ENCODE measurements at places on chromosomes 6 and 20.

- DNase-seq = no peak
These were observed 5.2 kb upstream of the FASTKD5 start for GRCh38 chr20:3164763-3165410.

DNA sequence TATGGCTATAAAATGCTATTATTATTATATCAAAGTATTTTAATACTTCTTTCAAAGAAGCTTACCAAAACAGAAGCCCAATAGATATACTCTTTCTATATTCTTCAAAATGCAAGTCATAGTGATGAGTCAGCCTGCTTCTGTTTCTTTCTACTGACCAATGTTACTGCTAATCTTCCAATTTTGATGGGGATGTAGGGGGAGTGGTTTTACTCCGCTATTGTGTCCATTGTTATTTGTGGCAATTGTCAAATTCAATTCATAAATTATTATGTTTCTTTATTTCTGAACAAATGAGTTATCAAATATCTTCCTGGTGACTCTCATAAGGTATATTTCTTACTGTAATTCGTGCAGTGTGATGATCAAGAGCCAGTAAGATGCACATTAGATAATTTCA, 221.5 kb upstream of the DEFB112 start:
- DNase-seq = no peak

DNA sequence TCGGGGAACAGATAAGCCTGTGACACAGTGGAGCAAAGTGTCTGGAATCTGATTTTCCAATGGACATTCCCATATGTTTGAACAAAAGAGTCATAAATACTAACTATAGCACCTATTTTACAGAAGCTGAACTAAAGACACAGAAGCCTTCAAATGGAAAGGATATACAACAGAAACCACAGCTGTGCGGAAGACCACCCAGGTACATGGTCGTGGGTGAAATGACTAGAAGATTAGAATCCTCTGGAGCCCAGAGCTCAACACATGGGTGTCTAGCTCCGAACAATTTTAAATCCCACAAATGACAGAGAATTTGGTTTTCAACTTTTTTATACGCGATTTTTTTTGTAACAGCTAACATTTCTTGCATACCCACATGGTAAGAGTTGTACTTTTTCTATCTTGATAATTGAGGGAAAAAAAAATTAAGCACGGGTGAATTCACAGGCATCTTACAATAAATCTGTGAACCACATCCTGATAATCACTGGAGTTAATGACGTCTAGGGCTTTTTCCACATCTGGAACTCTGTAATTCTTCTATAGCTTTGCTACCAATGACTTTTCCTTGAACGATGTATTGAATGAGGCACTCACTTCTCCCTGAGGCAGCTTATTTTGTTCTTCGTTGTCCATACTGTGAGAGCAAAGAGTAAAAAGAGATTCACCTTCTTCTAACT, 271.1 kb upstream of the AGPAT4 start:
- DNase-seq = no peak

DNA sequence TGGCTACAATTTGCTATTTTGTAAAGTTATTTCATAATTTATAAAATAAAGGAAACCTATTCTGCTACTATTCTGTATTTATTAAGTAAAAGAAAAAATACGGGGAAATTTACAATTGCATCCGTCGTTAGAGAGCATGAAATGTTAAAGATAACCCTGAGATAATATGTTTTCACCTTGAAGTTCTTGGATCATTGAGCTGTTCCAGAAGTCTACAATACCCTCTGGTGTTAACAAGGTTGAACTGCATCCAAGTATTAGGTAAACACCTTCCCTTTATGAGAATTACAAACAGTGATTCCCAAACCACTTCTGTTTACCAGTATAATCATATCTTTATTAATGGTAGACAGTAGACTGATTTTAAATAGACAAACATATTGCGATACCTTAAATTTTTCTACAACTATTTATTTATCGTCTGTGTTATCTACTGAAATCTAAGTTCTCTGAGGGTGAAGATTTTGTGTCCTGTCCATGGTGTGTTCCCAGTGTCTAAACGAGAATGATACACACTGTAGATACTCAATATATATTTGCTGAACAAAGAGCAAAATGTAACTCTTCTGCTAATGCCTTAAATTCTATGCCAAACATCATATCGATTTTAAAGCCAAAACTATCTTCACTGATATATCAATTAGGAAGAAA, 28.2 kb downstream of the TBC1D32 start:
- DNase-seq = no peak

- DNase-seq = no peak
These were observed 55.5 kb upstream of the EEF1E1 start for GRCh38 chr6:8157839-8158238.

DNA sequence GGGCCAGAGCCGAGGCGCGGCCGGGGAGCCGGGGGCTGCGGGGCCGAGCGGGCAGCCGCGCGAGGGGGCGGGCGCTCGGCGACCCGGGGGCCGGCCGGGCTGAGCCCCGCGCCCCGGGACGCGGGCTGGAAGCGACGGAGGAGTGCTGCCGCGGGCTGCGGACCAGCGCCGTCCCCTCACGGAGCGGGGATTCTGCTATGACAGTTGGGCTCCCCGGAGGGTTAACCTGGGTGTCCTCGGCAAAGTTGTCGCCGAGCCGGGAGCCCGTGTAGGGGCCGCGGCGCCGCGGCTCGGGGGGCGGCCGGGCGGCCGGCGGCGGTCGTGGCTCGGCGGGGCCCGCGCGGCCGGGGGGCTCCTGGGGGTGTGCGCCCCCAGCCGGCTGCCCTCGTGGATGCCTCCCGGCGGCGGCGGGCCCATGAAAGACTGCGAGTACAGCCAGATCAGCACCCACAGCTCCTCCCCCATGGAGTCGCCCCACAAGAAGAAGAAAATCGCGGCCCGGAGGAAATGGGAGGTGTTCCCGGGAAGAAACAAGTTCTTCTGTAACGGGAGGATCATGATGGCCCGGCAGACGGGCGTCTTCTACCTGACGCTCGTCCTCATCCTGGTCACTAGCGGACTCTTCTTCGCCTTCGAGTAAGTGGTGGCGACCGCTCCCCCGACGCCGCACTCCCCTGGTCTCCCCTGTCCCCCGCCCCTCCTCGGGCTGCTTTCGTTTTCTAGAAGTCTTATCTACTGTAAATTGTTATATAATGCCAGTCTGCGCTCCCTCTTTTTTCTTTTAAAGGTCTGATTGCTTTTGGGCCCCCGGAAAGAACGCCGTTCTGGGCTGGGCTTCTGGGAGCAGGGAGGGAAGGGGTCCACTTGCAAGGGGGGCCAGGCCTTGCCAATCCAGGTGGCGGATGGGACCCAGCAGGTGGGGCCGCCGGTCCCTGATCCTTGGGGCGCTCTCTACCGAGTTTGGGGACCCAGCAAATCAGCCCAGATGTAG, 936 bp downstream of the ZDHHC14 start:
- DNase-seq = no peak

DNA sequence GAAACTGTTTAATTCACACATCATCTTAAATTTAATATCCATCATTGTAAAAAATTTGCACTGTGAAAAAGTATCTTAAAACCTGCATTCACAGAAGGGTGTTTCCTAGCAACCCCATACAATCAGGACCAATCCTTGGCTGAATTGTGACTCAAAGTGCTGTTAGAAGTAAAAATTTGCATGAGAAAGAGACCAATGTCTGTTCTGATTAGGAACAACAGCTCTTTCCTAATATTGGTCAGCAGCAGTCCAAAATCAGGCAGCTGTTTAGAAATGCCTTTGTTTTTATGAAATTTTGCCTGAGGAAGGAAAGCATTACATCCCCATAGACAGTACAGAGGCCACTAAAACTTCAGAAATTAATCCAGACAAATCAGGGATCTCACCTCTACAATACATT, 987.0 kb downstream of the HACE1 start:
- peak; percentile 20 for DNase-seq

- no peak for DNase-seq
These were observed 6.7 kb downstream of the SLC12A5 start for GRCh38 chr20:46035713-46036112.

- no peak for DNase-seq
These were observed 191.9 kb downstream of the CENPW start for GRCh38 chr6:126531840-126532239.

DNA sequence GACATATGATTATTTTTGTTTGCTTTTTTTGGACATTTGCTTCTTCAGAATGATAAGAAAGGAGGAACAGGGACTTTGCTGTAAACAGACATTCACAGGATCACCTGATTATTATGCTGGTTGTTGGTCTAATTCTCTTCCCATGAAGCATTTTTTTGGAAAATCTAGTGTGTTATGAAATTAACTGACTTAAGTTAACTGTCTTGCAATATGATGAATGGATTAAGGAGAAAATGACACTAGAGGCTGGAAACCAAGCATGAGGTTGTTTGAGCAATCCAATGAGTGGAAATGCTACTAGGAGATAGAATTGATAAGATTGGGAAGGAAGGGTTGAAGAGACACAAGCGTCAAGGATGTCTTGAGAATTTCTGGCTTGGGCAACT, 13.2 kb upstream of the EDN1 start:
- DNase-seq = no peak

DNA sequence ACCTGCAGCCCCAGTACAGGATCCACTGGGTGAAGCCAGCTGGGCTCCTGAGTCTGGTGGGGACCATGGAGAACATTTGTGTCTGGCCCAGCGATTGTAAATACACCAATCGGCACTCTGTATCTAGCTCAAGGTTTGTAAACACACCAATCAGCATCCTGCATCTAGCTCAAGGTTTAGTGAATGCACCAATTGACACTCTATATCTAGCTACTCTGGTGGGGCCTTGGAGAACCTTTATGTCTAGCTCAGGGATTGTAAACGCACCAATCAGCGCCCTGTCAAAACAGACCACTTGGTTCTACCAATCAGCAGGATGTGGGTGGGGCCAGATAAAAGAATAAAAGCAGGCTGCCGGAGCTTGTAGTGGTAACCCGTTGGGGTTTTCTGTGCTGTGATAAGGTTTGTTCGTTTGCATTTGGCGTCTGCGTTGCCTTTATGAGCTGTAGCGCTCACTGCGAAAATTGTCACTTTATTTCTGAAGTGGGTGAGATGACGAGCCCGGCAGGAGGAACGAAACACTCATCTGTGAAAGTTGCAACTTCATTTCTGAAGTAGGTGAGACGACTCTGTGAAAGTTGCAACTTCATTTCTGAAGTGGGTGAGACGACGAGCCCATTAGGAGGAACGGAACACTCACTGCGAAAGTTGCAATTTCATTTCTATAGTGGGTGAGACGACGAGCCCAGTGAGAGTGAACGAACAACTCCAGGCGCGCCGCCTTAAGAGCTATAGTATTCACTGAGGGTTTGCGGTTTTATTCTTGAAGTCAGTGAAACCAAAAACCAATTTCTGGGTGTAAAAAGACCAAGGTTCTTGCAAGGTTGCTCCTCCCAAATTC, 31.1 kb downstream of the SERPINB6 start:
- no peak for DNase-seq

GRCh38 chr6:12882761-12883290, 166.3 kb downstream of the PHACTR1 start:
- no peak for DNase-seq

GRCh38 chr20:23130622-23131140, 44.6 kb upstream of the CD93 start:
- DNase-seq = no peak

DNA sequence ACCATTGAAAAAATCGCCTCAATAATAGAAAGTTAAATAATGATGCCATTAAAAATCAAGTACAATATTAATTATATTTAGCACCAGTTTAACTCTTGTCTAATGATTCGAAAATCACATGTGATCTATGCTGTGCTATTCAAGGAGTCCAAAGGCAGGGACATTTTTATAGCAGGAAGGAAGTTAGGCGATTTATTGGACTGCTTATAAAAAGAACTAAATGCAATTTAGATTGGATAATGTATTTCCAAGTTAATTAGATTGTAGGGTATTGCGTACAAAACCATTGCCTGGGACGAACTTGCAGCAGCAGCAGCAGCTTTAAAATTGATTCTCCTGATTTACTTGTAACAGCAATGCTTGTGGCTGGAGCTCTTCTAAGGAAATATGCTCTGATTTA, 87.4 kb upstream of the TMEM181 start:
- no peak for DNase-seq

DNA sequence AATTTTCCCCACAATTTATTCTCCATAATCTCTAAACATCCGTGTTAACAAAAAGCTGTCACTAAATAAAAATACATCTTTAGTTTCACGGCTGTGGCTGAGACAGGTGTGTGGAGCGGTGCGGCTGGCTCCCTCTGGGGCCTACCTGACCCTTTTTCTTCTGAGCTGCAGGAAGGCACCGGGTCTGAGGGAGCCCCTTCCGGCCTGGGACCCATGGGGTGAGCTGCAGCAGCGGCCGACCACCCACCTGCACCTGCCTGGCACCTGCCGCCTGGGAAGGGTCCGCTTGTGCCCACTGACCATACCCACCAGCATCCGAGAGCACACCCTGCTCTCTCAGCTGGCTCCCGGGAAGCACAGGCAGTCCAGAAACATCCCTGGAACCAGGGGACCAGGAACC, 41.5 kb upstream of the FNDC1 start:
- DNase-seq = no peak

DNA sequence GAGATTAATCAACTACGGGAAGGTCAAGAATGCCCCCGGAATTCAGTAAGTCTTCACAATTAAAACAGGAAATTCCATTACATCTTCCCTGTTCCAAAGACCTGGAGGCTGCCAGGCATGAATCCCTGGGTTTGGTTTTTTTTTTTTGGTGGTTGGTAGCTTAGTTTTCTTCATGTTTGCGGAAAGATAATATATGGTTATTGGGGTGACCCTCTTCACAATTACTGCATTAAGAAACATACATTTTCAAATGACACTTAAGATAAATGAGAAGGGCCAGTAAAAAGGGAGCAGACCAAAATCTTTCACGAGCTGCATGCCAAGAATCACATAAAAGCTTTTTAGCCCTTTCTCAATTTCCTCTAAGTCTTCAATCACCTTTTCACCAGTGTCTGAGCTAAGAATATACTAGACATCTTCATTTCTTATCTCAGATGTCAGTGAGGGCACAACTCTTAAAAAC, 64.0 kb downstream of the KIF13A start:
- no peak for DNase-seq

GRCh38 chr20:41618807-41619311, 682 bp upstream of the CHD6 start:
- DNase-seq = no peak

DNA sequence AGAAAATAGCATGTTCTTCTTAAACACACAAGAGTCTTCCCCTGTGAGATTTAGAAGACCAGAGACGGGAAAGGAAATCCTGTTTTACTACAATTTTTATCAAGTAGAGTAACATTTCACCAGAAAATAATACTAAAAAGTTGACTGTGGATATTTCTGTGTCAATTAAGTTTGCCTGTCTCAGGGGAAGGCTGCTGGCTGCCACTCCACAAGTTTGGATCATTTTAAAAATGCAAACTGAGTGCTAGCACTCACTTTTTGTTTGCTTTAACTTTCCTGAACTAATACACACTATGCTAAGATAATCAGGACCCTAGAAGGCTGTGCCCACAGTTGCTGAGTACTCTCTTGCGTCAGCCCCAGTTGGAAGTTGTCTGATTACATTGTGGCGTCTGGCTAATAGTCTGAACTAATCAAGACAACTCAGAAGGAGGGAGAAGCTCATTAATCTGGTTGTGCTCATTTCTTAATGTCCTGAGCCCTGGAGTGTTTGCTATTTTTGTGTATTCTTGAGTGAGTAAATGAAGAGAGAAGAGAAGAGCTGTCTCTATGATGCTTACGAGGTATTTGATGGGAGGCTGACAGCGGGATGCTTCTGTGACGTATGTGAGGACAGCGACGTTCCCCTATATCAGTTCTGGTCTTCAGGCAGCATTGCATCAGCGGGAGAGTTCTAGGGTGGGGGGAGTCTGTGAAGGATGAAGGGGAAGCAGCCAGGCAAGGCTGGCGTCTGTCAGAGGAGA, 664.2 kb downstream of the QKI start:
- DNase-seq = no peak
